ENCODE measurements at places on chromosomes 5 and 9. TPM values are rescaled to one million over a fixed set of nuclear protein-coding genes. Genes with fewer than 3 reads are reported as not detected.

GRCh38 chr9:36798350-36799065 lies 225.8 kb downstream of the MELK start:
- no peak overlapping the region for H3K4me3 ChIP-seq
- H3K36me3 ChIP-seq, result no peaks in the 10 kb centered on the region
- H3K27ac ChIP-seq, result no peak overlapping the region
- H3K4me1 ChIP-seq, result no peaks in the 10 kb centered on the region
- no peak for DNase-seq

DNA sequence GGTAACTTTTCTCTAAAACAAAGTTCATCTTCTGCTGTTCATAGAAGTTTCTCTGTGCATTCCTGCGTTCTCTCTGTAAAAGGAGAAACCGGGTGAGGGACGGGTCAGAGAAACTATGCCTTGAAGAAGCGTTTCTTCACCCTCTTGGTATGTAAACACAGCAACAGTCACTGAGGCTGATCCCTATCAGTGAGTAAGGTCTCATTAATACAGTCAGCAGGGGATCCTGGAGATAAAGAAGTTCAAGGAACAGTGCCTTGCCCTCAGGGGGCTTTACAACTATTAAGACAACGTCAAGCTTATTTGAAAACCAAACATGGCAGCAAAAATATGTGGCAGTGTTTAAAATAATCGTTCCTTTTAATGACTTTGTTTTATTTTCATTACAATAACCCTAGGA lies 202.9 kb upstream of the IL12B start:
- no peaks in the 10 kb centered on the region for H3K4me1 ChIP-seq
- H3K4me3 ChIP-seq, result no peak overlapping the region
- no peak overlapping the region for H3K27ac ChIP-seq
- H3K36me3 ChIP-seq, result no peaks in the 10 kb centered on the region
- peak; percentile 80 for DNase-seq
- H3K27me3 ChIP-seq, result no peaks in the 10 kb centered on the region

DNA sequence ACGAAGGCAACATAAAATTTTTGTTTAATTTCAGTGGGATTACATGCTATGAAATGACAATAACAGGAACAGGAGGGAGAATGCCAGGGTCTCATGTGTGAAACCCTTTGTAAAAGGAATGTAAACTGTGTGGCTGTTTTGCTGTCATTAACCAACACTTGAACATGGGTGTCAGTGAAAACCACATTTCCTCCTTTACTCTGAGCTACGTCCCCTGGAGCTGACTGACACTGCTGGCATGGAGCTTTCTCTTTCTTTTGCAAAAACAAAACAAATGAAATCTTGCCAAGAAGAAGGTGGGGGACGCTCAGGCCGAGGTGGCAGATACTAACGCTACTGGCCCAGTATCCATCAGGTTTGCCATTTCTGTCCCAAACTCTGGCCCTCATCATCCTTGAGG lies 121.4 kb downstream of the DMRT2 start:
- DNase-seq, result no peak
- no peak overlapping the region for H3K4me3 ChIP-seq
- H3K4me1 ChIP-seq, result no peaks in the 10 kb centered on the region
- no peaks in the 10 kb centered on the region for H3K27me3 ChIP-seq
- no peak overlapping the region for H3K27ac ChIP-seq

Gene PCDHGB5
- total RNA-seq, result 1.1 TPM

Gene TRIM32
- 33.7 TPM for total RNA-seq

- no peak overlapping the region for H3K4me3 ChIP-seq
- H3K4me1 ChIP-seq, result peaks cover 23% of the 10 kb centered on the region
- no peaks in the 10 kb centered on the region for H3K27me3 ChIP-seq
Measured at GRCh38 chr5:132469380-132470009, 21.1 kb downstream of the IRF1 start.

Gene LMX1B
- 0.45 TPM for total RNA-seq

- no peaks in the 10 kb centered on the region for H3K4me1 ChIP-seq
- no peak overlapping the region for H3K27ac ChIP-seq
- no peak overlapping the region for H3K4me3 ChIP-seq
- peaks cover 19% of the 10 kb centered on the region for H3K27me3 ChIP-seq
- H3K36me3 ChIP-seq, result no peaks in the 10 kb centered on the region
- no peak for DNase-seq
Measured at GRCh38 chr9:95551406-95551805, 34.6 kb upstream of the PTCH1 start.

Gene TNC
- total RNA-seq, result 1,099 TPM

Measured in astrocyte (in vitro differentiated cells and primary cell).